ENCODE measurements at places on chromosomes 1 and 21.
A peak's percentile ranks its signal among the peaks of the same experiment; 100 is the strongest.

GRCh38 chr1:84855691-84856630, 37.0 kb downstream of the LPAR3 start:
- no peak for DNase-seq

- no peak for DNase-seq
These were observed 83.6 kb downstream of the CLIC4 start for GRCh38 chr1:24828887-24829192.

- no peak for DNase-seq
These were observed 5.1 kb upstream of the RIPPLY3 start for GRCh38 chr21:37001441-37001840.

DNA sequence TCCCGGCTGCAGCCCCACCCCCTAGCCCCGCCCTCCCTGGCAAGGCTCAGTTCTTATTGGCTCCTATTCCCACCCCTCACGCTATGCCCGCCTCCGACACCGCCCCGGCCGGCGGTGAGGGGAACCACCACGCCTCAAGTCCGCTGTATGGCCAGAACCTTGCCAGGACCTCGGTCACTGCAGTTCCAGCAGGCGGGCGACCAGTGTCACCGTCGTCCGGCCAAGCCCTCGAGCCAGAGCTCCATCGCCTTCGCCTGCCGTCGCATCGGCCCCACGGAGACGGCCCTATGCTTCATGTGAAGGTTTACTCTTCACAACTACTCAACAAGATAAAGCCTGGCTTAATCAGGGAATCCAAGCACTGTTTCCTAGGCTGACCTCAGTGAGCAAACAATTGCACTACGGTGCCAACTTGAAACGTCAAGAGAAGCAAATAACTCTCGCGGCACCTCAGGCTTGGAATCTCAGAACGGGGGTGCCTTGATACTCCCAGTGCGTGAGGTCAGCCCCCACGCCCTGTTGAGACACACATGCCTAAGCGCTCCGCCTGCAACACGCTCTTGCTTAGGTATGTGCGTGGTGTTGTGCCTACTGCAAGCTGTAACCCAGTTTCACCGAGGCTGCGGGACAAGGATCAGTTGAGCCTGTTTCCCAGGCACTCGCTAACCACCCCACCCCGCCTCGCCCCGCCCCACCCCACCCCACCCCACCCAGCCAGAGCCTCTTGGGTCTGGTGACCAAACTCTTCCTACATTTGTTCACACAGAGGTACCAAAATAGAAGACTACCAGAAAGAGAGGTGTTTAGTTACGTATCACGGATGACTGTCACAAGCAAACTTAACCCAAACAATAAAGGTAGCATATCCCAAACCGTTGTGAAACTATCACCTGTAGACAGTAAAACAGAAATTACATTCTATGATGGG, 498 bp upstream of the DENND2C start:
- peak; percentile 85 for DNase-seq

DNA sequence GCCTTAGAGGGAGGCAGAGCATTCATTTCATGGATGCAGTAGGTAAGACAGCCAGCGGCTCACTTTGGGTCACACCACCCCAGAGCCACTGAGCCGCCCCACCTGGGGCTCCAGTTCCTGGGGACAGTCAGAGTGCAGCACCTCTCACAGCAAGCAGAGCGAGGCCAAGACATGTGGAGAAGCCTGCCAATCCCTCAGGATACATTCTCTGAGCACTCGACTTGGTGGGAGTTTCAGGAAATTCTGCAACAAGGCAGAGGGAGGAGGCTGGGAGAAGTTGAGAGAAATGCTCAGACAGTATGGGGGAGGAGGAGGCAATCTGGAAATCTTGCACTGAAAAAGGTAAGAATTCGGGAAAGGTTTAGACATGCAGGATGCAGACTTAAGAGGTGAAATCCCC, 60.8 kb upstream of the WLS start:
- DNase-seq = no peak

DNA sequence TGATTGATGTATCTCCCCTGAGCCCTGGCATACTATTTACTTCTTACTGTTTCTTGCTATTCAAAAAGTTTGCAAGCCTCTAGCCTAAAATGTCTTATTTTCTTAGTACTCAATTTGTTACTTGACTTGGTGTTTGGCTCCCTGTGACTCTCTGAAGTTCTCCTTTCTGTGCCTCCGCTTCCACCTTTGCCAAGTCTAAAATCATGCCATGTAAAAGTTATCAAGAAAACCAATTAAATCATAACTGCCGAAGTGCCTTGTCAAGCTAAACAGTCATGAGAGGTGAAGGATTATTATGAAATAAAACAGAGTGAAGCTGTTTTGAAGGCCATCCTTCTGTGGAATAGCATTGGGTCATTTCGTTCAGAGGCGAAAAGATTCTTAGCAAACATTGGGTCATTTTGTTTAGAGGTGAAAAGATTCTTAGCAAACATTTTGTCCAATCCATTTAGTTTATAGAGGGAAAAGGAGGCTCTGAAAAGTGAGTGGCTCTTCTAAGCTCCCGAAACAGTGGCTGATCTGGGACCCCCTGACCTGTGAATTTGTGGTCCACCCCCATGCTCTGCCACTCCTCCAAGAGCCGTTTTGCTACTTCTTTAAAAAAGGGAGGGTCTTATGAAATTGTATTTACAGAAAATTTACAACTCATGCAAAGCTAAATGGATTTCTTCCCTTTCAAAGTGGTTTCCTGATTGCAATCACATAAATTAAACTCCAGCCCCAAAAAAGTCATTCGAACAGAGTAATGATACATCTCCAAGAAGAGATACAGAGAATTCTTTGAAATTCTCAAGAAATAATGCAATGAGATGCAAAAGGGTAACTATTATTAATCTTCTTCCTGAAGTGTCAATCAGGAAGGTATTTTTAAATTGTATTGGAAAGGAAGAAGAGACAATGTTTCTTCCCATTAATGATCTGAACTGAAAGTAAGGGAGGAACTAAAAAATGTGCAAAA, 141.4 kb downstream of the RUNX1 start:
- no peak for DNase-seq

DNA sequence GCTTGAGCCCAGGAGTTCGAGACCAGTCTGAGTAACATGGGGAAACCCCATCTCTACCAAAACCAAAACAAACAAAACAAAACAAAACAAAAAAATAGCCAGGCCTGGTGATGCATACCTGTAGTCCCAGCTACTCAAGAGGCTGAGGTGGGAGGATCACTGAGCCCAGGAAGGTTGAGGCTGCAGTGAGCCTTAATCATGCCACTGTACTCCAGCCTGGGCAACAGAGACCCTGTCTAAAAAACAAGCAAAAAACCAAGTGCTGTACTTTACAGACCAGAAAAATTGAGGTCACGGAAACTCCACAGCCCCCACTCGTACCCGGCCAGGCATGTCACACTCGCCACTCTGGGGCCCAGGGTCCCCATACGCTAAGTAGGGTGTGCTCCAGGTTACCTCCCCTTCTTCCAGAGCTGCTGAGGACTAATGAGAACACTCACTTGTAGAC, 22.9 kb downstream of the ATP2B4 start:
- DNase-seq = no peak

DNA sequence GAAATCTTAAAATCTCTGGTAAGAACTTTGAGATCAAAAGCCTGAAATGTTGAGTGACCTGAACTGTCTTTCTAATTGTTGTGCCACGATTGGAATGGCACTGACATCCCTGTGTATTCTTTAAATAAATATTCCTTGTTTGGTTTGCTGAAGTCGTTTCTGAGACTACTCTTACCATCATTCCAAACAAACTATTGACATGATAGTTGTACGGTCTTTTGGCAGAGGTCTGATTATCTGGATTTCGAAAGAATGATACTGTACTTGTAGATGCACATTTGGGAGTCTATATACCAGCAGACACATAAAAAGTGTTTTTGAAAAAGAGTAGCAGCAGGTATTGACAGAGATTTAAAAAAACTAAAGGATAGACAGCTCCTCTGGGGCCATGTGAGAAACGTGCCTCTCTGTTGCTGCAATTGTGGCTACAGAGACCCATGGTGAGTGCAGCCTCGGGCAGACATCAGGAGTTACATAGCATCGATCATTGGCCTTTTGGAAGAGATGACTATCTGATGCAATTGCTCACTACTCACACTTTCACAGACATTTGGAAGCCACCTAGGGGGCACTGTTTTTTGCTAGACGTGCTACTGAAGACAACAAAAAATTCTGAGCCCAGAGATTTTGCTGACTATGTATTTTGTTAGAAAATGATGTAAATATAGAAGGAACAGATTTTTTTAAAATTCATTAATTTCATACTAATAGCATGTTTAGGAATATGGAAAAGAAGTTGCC, 464.5 kb downstream of the KCNT2 start:
- DNase-seq = no peak

DNA sequence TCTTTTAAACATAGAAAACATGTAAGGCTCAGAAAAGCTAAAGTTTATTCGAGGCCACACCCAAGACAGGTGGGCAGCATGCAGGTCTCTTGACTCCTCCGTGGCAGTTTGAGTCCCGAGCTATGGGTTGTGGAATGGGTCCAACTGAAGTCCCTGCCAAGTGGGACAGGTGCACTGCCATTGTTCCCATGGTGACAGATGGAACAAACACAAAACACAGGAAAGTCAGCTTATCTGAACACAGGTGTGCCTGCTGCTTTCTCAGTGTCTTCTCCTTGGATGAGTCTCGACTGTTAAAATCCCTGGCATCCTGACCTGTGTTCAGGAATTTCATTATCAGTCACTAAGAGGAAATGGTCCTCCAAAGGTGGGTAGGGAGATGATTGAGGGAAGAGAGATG, 99.0 kb upstream of the RAB4A start:
- DNase-seq = no peak

- DNase-seq = no peak
These were observed 1.0 kb upstream of the SFN start for GRCh38 chr1:26861889-26862378.

DNA sequence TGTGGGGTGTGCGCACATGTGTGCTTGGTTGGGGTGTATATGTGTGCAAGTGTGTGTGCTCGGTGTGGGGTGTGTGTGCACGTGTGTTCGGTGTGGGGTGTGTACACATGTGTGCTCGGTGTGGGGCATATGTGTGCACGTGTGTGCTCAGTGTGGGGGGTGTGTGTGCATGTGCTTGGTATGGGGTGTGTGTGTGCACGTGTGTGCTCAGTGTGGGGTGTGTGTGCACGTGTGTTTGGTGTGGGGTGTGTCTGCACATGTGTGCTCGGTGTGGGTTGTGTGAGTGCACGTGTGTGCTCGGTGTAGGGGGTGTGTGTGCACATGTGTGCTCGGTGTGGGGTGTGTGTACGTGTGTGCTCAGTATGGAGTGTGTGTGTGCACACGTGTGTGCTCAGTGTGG, 77.5 kb downstream of the PRDM16 start:
- no peak for DNase-seq

DNA sequence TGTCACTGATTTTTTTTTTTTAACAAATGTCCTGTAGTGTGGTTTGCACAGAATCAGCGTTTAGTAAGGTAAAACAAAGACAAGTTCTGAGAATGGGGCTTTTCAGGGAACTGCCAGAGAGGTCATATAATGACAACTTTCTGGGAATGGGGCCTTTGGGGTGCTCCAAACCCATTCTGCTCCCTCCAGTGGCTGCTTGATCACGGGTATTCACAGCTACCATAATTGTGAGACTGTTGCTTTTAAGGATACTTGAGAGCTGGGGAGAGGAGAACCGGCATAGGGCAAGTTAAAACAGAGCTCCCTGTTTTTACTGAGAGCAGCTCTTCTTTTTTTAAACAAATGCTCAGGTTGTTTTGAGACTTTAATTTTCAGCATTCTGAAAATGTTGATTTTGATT, 48.2 kb downstream of the CYP2J2 start:
- no peak for DNase-seq

- no peak for DNase-seq
These were observed 5.6 kb upstream of the AKR1A1 start for GRCh38 chr1:45545019-45545493.

- no peak for DNase-seq
These were observed 12.6 kb upstream of the PSMA5 start for GRCh38 chr1:109438798-109439297.

GRCh38 chr1:234495231-234495990, 16.4 kb upstream of the TARBP1 start:
- no peak for DNase-seq

- DNase-seq = no peak
These were observed 56.2 kb downstream of the NTNG1 start for GRCh38 chr1:107196973-107197562.

DNA sequence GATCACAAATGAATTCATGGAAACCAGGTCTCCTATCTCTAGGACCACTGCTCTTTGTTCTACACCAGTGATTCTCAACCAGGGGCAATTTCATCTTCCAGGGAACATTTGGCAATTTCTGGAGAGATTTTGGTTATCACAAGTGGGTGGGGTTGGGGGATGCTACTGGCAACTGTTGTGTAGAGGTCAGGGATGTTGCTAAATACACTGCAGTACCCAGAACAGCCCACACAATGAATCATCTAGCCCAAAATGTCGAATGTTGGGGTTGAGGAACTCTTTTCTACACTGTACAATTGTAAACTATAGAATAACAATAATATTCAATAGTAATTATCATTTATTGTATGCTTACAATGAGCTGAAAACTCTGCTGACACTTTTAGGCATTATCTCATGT, 55.7 kb upstream of the UBE2U start:
- DNase-seq = no peak
